CD4-positive, alpha-beta T cell treated with Interleukin-21 for 1 hour (primary cell): ENCODE measurements at places on chromosomes 5 and 9.

- DNase-seq = no peak
Measured at GRCh38 chr5:8473827-8474568, 605.0 kb downstream of the MTRR start.

- no peak for DNase-seq
Measured at GRCh38 chr5:125181955-125182354, 435.5 kb upstream of the ZNF608 start.

GRCh38 chr5:178318382-178318781, 85.8 kb upstream of the PHYKPL start:
- DNase-seq = no peak

- no peak for DNase-seq
Measured at GRCh38 chr9:89122949-89123348, 55.7 kb downstream of the SHC3 start.

GRCh38 chr9:122031157-122031556, 62.0 kb downstream of the TTLL11 start:
- DNase-seq = no peak

DNA sequence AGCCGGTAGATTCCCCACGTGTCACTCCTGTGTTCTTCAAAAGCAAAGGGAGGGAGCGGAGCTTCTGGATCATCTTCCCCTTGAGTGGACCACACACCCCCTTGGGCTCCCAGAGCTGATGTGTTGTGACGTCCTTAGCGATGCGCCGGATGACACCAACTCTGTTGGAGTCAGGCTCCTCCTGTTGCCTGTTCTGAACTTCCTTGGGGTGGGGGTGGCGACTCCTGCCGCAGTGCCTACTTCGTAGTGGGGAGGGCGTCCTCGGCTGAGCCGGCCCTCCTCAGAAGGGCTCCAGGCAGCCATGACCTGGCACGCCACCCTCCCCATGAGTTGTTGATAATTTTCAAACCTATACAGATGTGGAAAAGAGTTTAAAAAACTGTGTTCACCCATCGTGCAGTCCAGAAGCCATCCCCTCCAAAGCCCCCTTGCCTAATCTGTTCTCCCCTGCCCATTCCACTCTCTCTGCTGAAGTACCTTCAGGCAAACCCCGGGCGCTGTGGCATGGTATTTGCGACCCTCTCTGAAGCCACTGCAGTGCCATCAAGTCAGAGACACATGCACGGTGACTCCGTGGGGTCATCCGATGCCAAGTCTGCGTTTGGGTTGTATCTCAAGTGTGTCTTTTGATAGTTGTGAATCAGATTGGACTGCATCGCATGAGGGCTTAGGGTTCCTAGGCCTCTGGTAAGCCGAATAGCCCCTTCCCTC, 16.7 kb downstream of the EXOC3 start:
- no peak for DNase-seq
